ENCODE measurements at places on chromosomes 11 and 22.

- no peak for DNase-seq
Measured at GRCh38 chr11:12723421-12724300, 49.4 kb downstream of the TEAD1 start.

DNA sequence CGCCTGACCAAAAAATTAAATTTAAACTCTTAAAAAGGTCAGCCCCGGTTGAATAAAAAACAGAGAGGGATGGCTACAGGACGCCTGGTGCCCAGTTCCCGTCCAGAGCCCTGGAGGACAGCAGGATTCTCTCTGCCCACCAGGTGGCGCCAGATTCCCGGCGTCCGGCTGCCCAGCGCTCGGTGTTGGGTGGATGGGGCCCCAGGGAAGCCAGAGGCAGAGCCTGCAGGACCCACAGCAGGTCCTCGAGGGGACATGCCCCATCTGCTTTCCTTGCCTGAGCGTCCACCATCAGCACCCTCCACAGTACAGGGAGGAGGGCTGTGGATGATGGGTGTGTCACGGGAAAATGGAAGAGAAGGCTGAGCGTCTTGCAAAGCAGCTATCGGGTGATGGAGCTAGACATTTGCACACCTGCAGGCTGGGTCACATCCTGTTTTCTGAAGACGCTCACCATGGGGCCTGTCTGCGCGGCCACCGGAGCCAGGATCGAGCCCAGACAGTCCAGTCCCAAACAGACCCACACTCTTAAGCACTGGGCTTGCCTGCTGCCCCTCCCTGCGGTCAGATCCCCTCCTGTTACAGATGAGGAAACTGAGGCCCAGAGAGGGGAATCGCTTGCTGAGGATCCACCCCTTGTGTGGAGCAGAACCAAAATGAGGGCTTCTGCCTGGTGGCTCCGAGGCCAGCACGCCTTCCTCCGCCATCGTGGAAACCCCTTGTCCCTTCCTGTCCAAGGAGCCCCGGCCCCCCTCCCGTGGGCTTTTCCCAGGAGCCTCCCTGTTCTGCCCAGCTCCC lies 18.5 kb upstream of the CBX7 start:
- DNase-seq = peak; percentile 70

- DNase-seq = no peak
Measured at GRCh38 chr11:33932721-33933120, 40.8 kb upstream of the LMO2 start.

GRCh38 chr11:1128311-1129142 lies 29.2 kb upstream of the MUC5AC start:
- DNase-seq = no peak

DNA sequence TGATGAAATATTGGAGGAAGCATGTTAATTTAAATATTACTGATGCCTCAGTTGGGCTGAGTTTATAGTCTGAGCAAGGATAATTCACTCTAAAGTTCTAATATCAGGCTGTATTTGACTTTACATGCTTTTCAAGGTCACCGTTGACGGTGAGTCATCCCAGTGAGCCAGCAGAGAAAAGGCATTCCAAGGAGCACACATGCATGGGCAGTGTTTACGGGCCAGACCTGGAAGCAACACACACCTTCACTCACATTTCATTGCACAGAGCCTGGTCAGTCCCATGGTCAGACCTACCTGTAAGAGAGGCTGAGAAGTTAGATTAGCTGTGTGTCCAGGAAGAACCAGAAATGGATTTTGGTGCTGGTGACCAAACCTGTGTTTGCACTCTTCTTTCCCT lies 53.5 kb downstream of the COMMD9 start:
- DNase-seq = no peak

DNA sequence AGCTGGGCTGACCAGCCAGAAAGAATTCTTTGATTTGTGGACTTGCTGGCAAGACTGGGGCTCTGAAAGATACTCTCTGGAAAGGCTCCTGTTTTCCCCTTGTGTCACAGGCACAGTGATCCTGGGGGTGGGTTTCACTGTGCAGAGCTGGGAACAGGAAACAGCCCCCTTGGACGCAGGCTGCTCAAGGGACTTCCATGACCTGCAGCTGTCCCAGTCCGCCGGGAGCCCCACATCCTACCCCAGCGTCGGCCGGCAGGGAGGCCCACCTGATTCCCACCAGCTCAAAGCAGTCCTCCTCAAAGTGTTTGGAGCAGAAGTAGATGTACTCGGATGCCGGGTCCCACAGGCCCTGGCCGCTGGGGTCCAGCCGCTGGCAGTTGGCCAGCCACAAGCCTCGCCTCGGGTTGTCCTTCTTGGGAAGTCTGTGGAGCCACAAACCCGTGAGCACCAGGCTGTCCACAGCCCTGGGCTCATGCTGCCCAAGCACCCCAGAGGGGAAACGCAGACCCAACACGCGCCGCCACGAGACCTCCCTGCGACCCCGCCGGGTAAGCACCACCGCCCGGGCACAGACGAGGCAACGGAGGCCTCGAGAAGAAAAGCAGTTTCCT lies 824 bp downstream of the THAP7 start:
- no peak for DNase-seq

- no peak for DNase-seq
Measured at GRCh38 chr11:81005595-81005994, 1564.8 kb upstream of the TENM4 start.

GRCh38 chr11:102955624-102956023 lies at the start of gene MMP13:
Gene MMP13, minus strand, starts transcription at chr11:102955732. Its CDS starts 27 bp downstream, at chr11:102955705.
- no peak for DNase-seq

DNA sequence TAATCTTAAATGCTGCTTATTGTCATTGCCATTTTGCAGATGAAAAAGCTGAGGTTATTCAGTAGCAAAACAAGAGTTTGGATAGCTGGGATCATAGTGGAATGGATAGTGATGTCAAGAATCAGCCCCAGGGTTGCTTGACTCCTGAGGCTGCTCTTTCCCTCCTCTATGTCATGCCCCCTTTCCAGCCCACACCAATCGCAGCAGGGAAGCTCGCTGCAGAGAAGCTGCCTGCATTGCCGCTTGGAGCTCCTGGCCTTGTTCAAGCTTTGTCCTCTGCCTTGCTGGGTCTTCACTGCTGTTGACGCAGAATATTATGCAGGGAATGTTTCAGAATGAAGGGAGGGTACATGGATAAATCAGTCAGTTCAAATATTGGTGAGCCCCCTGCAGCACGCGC lies 128.8 kb upstream of the RASSF10 start:
- DNase-seq = no peak

GRCh38 chr11:61509043-61510029 lies 787 bp downstream of the LRRC10B start:
- peak; percentile 85 for DNase-seq

DNA sequence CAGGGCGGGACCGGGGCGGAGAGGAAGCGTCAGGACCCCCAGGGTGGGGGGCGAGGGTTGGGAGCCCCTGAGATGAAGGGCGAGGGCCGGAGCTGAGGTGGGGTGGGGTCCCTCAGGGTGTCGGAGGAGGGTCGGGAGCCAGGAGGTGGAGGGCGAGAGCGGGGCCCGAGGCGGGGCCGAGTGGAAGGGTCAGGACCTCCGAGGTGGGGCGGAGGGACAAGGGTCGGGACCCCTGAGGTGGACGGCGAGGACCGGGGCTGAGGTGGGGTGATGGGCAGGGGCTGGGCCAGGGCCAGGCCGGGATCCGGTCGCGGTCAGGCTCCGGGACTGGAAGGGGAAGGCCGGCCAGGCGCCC lies 409 bp downstream of the SMC1B start:
- DNase-seq = no peak

GRCh38 chr22:43000441-43001175 lies 14.3 kb downstream of the PACSIN2 start:
- DNase-seq = no peak

GRCh38 chr11:122898799-122899198 lies 16.2 kb downstream of the JHY start:
- DNase-seq = no peak

- DNase-seq = no peak
Measured at GRCh38 chr11:31788085-31788484, 23.0 kb downstream of the PAX6 start.

DNA sequence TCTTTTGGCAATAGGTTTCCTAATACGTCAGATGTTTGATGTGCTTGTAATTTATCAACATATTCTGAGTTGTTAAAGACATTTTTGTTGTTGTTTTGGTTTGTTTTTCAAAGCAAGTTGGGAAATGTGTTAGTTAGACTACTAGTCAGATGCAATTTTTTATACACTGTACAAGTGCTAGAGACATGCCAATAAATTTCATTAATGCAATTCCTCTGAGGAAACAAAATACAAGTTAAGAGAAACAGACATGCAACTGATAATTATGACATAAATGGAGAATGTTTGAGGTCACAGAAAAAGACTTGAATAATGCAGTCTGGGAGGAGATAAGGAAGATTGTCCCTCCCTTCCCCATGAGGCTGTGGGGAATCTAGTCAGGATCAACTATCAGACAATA lies 5.9 kb downstream of the OR51T1 start:
- DNase-seq = no peak

DNA sequence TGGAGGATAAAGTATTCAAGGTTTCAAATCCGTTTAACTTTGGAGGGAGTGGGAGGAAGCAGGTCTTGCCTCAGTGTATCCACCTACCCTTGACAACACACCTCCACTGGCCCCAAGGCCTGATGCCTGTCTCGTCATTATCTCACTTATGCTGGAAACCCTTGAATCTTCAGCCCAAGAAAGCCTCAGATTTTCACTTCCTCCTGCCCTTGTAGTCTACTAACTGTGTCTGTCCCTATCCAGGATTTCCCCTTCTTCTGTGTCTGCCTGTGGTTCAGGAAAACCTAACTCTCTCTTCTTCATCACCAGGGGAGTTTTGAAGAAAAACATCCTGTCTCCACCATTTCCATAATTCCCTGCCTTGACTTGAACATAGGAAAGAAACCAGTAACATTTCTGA lies 56.1 kb downstream of the SYT9 start:
- DNase-seq = no peak

DNA sequence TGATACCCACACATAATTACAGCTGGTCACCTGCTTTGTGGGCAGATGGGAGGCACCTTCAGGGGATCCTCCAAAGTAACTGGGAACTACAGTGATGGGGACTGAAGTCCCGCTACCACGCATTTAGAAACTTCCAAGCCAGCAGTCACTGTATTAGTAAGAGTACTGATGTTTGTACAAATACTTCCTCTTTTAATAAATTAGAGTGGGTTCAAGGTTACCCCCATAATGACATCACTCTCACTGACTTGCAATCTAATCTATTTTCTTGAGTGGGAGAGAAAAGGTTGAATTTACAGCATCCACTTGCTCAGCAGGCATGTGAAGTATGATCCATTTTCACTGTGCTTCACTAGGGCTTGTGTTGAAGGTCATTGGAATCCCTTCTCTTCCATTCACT lies 72.1 kb upstream of the TIMP3 start:
- DNase-seq = no peak

DNA sequence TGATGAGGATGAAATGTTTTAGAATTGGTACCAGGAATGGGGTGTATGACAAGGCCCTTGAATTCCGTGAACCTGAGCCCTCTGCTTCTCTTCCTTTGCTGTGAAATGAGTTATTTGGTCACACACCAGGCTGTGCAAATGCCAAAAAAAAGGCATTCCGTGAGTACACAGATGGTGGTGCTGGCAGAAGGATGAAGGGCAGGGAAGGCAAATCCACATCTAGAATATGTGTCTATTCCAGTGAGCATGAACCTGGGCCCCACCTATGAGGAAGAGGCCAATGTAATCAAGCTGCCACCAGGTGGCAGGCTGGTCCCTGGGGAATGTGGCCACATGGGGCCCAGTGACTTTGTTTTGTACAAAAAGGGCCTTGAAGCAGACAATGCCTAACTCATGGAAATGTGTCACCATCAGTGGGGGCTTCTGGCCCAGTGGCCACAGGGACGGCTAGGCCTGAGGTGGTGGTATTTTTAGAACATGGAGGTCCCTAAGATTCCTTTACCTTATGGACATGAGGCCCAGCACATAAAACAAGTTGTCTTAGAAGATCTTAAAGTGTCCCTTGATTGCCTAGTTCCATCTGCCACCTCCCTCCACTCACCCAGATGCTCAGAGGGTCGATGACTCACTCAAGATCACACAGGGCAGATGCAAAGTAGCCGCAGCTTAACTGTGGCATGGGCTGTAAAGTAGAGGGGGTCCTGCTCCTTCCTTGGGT lies 3.9 kb upstream of the RNF215 start:
- peak; percentile 81 for DNase-seq

GRCh38 chr22:17235149-17235655 lies 16.0 kb upstream of the ADA2 start:
- no peak for DNase-seq

- DNase-seq = no peak
Measured at GRCh38 chr11:82719361-82720105, 14.1 kb downstream of the FAM181B start.

- no peak for DNase-seq
Measured at GRCh38 chr11:41486424-41486823, 27.0 kb upstream of the LRRC4C start.

- DNase-seq = no peak
Measured at GRCh38 chr11:17750013-17750800, 15.6 kb downstream of the KCNC1 start.

DNA sequence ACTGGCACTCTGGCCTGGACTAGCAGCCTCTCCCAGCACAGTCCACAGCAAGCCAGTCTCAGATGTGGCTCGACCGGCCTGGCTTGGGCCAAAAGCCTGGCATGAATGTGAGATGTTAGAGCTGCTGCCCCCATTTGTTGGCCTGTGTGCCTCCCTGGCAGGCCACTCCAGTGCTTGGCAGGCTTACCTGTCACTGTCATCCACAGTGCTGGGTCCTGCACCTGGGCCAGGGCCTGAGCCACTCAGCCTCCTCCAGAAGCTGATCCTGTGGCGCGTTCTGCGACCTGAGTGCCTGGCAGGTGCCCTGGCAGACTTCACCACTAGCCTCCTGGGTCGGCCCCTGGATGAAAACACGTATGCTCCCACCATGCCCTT lies 36.1 kb downstream of the RRP8 start:
- no peak for DNase-seq

DNA sequence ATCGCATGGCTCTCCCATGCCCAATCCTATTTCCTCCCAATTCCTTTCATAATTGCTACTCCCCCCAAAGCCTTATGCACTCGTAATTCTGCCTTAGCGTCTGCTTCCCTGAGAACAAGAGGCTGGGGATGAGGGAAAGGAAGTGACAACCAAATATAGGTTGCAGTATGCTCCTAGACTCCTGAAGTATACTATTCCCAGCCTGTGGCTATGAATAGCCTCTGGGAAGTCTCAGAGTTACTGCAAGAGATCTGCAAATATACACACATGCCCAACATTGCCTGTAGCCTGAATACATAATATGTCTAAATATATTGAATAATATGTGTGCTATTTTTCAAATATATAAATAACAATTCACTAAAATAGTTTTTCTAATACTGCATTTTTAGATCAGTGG lies 96.1 kb upstream of the CD44 start:
- no peak for DNase-seq

DNA sequence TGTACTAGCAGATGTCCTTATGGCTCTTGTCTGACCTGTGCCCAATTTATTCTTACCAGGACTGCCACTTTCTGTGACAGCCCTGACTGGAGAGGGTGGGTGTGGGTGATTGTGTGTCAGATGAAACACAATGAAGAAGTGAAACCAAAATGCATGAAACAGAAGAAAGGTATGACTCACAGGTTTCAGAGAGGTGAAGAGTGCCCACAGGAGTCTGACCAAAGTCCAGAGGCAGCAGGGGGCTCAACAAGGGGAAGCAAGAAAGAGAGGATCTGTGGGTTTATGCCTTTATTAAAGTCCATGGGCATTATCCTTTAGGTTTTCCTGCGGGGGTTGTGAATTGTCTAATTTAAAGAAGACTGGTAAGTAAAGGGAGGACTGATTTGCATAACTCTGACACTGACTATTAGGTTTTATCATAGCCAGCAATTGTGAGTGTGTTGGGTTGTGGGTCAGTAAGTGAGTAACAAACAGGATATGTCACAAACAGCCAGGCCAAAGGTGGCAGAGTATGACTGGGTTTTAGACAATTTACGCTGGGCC lies 3.9 kb upstream of the OR4C6 start:
- DNase-seq = no peak

- no peak for DNase-seq
Measured at GRCh38 chr11:34656062-34656720, 35.3 kb downstream of the EHF start.
